ENCODE measurements at places on chromosomes 1 and 21.

DNA sequence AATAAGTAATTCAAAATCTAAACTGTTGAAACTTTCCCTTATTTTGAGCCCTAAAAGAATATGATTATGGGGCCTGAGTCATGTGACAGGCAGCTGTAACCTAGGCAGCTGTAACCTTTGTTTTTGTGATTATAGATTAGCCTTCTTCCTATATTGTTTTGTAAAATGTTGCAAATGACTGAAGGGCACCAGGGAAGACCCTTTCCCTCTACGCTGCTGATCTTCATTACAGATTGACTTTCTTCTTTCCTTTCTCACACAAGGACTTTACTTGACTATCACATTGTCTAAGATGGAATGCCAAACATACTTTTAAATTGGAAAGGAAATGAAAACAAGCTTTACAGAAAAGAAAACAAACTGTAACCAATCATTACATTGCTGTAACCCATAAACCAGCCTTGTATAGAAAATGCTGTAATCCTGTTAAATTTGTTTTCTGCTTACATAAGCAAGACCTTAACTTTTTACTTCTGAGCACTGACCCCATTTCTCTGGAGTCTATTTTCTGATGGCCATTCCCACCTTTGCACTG, 242.2 kb downstream of the RGS7 start:
- DNase-seq: no peak

GRCh38 chr1:62271948-62272728, 47.1 kb downstream of the KANK4 start:
- DNase-seq: no peak

GRCh38 chr21:46157987-46158451, 2.6 kb upstream of the FTCD start:
- no peak for DNase-seq

DNA sequence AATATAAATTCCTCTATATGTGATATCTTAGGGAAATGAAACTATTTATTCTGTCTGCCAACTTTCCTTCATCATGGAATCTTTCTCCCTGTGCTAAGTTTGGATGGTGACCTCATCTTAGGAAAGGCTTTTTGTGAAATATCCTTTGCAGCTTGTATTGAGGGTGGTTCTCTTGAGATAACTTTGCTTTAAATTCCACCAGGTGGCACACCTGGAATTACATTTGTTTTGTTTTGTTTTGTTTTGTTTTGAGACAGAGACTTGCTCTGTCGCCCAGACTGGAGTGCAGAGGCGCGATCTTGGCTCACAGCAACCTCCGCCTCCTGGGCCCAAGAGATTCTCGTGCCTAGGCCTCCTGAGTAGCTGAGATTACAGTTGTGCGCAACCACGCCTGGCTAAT, 7.6 kb upstream of the CD1A start:
- DNase-seq: no peak
